Stimulated activated CD4-positive, alpha-beta T cell treated with anti-CD3 and anti-CD28 coated beads, Interleukin-1b, Interleukin-23, amount 100 ng/mL, for 24 hours (primary cell): ENCODE measurements at places on chromosomes 3 and 15.

DNA sequence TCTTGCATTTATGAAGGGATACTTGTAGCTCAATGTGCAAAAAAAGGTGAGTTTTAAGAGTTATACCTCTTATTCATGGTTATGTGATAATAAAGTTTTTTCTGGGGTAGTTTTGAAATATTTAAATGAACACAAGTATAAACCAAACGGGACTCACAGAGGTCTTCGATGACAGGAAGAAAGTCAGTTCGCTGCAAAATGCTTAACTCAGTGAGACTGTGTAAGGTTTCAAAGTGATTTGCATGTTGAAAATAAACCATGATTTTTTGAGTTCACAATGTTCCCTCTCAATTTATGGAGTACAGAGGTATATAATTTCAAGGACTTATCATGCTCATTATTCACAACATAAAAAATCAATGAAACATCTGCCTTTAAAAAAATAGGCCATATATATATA is 36.3 kb upstream of the MYH15 start:
- no peak for DNase-seq

GRCh38 chr15:62807539-62808130 is 234.9 kb upstream of the TPM1 start:
- no peak for DNase-seq

DNA sequence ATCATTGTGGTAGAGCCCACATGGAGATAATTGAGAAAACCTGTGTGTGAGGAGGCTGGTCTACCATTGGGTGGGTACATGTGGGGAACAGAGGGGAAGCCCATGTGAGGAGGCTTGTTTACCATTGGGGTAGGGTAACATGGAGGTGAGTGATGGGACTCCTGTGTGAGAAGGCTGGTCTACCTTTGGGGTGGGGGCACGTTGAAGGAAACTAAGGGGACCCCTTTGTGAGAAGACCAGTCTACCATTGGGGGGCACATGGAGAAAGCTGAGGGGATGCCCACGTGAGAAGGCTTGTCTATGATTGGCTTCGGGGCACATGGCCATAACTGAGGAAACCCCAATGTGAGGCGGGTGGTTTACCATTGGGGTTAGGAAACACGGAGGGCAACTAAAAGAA is 158.5 kb downstream of the FBLN2 start:
- DNase-seq: no peak

GRCh38 chr3:69191516-69191915 is 69.1 kb upstream of the LMOD3 start:
- DNase-seq: no peak

- peak; percentile 41 for DNase-seq
Observed at GRCh38 chr3:196537319-196537984, 22.3 kb upstream of the SMCO1 start.

- DNase-seq: no peak
Observed at GRCh38 chr15:39720621-39721611, 61.7 kb downstream of the FSIP1 start.

DNA sequence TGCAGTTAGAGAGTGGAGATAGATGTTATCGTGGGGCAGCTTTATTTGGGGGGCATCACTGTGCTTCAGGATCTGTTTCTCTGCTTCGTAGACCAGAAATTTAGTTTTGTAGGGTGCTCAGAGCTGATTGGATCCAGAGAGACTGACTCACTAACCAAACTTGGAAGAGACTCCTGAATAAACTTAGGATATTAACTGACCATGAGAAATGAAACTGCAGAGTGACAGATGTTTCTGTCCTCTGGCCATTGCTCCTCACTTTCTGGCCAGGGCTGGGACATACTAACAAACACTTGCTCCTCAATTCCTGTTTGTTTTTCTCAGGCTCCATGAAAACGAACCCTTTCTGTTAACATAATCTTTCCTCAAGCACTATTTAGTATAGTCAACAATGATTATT is 4.3 kb downstream of the ZNF592 start:
- no peak for DNase-seq

DNA sequence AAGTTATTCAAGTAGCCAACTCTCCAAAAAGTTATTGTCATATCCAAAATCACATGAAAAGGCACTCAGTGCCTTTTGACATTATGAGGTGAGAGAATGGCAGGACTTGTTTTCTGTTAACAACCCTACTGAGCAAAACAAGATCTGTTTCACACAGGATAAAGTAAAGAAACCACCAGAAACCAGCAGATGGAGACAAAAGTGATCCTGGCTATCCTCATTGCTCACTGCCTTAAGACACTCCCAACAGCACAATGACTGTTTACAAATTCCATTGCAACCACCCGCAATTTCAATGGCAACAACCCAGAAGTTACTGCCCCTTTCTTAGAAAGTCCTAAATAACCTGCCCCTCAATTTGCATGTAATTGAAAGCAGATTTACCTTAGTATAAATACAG is 352.6 kb upstream of the NDN start:
- no peak for DNase-seq

DNA sequence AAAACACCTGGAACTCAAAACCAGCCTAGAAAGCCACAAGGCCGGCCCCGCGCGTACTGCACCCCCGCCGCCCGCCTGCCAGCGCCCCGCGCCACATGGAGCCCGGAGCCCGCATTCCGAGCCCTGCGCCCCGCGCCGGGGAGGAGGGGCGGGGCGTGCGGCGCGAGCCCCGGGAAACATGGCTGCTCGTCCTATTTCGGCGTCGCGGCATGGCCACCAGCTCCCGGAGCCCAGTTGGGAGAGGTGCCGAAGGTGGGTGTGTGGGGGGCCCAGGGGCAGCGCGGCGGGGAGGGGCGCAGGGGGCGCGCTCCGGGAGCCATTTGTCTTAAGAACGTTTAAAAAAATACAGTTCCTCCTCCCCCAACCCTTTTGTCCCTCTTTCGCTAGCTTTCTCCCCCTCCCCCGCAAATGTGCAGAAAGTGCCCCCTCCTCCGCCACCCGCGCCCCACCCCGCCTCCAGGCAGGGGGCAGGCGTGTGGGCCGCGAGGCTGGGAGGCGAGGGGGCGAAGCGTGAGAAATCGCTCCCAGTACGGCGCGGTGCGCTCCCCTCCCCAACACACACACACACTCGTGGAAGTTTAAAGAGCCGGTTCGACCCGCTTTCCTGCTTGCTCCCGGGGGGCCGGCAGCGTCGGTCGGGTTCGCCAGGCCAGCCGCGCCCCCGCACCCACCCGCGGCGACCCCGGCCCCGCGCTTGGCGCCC is 2.5 kb downstream of the ANP32A start:
- peak; percentile 55 for DNase-seq

- DNase-seq: no peak
Observed at GRCh38 chr15:59111251-59111650, 6.3 kb downstream of the CCNB2 start.

- DNase-seq: no peak
Observed at GRCh38 chr15:34818526-34818925, 23.2 kb upstream of the ACTC1 start.

DNA sequence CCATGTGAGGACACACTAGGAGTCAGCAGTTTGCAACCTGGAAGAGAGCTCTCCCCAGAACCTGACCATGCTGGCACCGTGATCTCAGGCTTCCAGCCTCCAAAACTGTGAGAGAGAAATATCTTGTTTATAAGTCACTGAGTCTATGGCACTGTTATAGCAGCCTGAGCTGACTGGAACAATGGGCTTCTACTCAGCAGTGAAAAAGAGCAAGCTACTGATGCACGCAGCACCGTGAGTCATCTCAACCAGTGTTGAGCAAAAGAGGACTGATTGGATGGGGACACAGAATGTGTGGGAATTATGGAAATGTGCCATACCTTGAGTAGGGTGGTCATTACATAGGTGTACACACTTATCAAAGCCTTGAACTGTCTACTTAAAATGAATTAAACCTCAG is 230.4 kb downstream of the PLCL2 start:
- no peak for DNase-seq

DNA sequence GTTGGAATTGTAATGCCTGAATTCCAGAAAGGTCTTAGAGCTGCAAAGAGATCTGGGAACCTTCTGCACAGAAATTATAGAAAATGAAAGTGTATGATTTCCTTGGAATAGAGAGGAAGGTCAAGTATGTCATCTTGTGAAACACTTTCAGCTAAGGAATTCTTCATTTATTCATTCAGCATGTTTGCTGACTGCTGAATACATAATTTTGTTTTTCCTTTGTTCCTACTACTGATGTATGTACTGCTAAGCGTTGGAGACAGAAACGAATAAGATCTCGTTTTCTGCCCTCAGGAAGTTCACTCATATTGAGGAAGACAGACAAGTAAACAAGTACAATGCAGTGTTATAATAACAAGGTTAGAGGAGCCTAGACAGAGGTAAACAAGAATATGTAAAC is 14.3 kb upstream of the IL20RB start:
- no peak for DNase-seq

GRCh38 chr3:157274644-157275137 is 114.7 kb upstream of the CCNL1 start:
- DNase-seq: no peak

DNA sequence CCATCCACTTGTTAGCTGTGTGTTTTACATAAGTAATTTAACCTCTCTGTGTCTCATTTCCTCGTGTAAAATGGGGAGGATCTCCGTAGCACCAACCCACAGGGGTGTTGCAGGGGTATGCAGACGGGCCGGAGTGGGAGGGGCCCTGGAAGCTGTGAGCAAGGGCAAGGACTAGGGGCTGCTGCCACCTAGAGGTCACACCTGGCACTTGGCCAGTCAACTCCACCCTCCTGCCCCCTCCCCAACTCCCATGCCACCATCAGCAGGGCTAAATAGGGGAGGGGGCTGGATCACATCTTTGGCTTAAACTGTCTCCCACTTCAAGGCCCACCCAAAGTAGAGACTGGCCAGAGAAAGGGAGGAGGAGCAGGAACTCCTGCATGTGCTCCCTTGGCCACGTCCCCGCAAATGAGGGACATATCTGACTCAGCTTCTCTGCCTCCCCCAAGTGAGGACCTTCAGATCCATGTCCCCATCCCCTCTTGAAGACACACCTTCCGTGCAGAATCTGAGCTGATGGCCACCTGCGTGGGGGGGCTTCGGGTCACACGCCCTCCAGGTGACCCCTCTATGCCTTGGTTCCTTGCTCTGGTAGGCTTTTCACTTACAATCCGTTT is 2.6 kb downstream of the CCDC9B start:
- DNase-seq: peak; percentile 69

DNA sequence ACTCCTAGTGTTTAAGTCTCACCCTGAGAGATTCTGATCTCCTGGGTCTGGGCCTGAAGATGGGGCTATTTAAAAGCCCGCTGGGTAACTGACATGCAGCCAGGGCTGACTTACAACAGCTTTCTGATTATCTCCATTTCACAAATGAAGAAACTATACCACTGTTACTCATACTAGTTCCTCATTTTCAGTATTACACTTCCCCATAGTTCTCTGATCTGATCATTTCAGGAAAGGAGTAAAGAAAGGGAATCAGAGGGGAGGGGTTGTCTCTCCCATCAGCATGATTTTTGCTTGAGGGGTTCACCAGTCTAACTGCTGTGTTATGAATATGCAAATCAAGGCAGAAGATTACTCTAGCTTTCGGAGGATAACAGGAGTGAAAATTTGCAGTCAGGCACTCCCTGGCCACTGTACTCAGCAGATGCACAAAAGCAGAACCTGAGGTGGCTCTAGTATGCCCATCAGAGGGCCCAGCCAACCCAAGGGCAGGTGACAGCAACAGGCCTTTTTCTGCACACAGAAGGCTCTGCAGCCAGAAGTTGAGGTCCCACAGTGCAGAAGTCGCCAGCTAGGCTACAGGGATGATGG is 59.4 kb downstream of the DAPK2 start:
- no peak for DNase-seq

GRCh38 chr15:77440378-77440999 is 19.8 kb downstream of the HMG20A start:
- DNase-seq: no peak
